ENCODE measurements at places on chromosomes 4 and X.

GRCh38 chr4:158170691-158171561 is 1.9 kb downstream of the GASK1B start:
- no peak for DNase-seq

DNA sequence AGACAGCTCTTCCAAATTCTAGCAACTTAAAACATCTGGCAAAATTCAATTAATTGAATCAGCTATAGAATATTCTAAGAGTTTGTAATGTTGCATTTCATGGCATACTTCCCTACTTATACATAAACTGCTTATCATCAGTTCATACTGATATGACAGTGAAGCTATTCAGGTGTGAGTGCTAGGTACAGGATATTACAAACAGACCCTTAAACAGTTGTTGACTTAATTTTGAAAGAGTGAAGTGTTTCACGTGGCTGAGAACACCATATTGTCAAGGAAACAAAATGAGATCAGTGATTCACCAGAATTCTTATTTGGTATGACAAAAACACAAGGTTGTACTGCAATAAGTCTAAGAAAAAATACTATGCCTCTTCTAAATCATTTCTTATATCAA is 27.4 kb downstream of the CENPU start:
- no peak for DNase-seq

GRCh38 chrX:150574559-150575418 is 6.4 kb downstream of the MTM1 start:
- DNase-seq = no peak

DNA sequence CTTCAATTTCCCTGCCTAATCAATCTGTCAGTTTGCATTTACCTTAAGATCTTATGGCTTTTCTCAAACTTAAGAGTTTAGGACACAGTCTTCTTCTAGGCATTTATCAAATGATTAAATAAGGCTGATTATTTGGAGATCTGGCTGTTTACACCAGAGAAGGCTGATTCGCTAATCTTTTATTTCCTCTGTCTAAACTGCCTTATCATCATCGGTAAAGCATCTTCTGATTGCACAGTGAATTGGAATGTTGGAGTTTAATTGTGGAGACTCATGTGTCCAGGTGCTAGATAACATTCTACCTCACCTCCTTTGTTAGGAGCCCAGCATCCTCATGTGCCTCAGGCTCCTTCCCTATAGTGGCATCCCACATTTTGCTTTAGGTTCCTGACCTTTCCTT is 100.3 kb upstream of the DDIT4L start:
- no peak for DNase-seq

DNA sequence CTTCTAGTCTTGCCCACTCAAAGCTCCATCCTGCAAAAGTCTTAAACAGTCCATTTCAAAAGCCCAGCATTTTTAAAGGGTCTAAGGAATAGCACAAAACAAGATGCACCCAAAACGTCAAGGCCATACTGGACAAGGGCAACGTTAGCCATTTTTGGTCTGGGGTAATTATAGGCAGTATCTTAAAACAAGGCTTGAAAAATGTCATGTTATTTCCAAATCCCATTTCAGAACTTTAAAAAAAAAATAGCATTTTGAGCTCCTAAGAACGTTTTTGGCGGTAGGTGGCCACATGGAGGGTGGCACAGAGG is 584 bp upstream of the TMEM165 start:
- DNase-seq = no peak

GRCh38 chr4:13059019-13059418 is 425.1 kb downstream of the RAB28 start:
- no peak for DNase-seq

- DNase-seq = no peak
Observed at GRCh38 chr4:105147016-105147552, 408 bp downstream of the TET2 start.

DNA sequence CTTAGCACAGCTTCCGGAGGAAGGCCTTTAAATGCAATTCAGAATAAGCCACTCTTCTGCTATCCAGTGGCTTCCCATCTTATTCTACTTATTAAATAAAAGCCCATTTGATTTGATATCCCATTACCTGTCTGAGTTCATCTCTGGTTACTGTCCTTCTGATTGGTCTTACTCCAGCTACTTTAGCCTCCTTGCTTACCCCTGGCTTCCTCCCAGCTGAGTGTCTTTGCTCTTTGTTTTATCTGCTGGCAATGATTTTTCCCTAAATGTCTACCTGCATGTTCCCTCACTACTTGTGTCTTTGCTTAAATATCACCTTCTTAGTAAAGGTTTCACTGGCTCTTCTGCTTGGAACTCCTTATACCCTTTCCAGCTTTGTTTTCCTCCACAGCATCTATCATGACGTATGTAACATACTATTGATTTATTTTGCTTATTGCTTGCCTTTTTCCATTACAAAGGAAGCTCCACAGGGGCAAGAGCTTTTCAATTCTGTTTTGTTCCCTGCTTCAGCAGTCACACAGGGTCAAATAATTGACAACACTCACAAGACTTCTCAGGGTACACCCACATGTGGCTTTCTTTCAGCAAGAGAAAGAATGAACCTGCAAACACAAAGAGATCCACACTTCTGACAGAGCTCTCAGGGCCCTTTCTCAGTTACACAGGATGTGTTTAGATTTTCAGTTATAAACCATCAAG is 63.8 kb downstream of the TBC1D19 start:
- no peak for DNase-seq

DNA sequence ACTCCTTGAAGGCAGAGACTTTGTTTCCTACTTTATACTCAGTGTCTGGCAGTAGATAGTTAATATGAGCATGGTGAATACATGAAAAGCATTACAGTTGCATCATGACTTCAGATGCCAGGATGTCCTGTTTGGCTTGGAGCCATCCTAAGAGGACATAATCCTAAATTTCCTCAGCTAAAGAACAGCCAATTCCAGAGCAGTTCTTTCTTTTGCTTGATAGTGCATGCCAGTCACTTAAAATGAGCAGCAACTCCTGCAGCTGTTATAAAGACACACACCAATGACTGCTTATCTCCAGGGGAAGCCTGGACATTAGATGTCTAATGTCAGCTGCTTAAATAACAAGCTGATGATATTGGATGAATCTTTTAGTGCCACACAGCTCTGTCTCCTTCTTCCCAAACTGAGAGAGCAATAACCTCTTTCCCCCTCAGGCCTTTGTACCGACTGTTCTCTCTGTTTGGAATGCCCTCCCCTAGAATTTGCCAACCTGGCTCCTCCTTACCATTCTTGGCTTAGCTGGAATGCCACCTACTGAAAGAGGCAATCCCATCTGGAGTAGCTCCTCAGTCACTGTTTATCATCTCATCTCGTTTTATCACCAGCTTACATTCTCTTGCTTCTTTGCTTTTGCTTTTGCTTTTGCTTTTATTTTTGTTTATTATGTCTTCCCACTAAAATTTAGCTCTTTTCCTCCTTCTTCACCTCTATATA is 100.8 kb upstream of the USP38 start:
- DNase-seq = no peak

DNA sequence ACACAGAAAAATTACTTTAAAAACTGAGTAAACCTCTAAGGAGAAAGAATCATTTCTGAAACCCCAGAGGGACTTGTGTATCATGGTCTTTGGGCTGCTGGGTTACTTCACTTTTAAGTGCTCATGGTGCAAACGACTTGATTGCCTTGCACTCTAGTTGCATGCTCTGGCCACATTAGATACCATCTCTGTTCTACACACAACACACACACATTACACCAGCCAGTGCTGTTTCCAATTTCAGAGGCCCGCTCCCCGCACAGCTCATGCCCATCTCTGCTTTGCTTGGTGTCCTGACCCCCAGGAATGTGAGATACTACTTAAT is 2.1 kb downstream of the PPP3CA start:
- DNase-seq = no peak

- DNase-seq = no peak
Observed at GRCh38 chr4:95367824-95368223, 180.9 kb downstream of the UNC5C start.

GRCh38 chr4:6347511-6348045 is 77.9 kb downstream of the WFS1 start:
- DNase-seq = no peak

- DNase-seq = no peak
Observed at GRCh38 chrX:38607976-38608375, 46.6 kb downstream of the TSPAN7 start.

GRCh38 chr4:170030121-170030520 is 3.9 kb upstream of the MFAP3L start:
- no peak for DNase-seq

GRCh38 chr4:80615099-80615498 is 279.6 kb downstream of the CFAP299 start:
- DNase-seq = peak; percentile 5

- peak; percentile 51 for DNase-seq
Observed at GRCh38 chrX:24395775-24396174, 35.3 kb downstream of the SUPT20HL1 start.

DNA sequence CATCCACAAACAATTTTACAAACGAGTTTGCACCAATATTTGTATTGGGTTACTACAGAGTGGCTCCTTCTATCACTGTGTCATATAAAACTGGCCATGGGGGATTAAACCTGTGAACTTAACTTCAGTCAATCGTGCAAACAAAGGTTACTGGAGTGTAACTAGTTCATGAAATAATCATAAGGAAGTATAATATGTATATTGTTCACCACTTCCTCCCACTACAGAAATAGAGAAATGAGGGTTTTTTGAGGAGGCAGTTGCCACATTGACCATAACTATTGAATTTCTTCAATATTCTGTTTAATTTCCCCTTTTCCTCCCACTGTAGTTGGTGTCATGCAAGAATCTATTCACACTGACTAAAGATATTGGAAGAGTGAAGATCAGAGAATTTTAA is at the start of gene GPR82:
GPR82 (plus strand) TSS at position 356 of the 400 bp plus-strand sequence. CDS start 2,846 bp downstream, outside the sequence.
- DNase-seq = no peak

DNA sequence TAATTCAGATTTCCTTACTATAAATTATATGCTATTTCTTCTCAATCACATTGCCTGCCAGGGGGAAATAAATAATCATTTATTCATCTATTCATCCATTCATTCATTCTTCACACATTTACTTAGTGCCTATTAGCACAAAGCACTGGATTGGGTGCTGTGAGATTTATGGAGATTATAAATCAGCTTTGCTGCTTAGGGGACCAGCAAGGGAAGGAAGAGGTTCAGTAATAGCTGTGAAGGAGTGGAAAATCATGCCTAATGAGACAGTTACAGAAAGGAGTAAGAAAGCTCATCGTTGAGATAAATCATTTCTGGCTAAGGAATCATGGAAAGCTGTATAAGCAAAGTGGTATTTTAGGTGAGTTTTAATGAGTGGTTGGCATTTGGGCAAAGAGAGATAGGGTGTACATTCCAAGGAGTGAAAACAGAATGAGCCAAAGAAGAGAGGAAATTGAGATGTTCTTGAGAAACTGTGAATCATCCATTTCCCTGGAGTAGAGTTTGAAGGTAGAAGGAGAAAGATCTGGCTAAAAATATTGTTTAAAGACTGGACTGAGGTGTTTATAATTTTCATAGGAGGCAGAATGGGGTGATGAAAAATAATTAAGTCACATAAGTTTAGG is 9.6 kb downstream of the ARSJ start:
- DNase-seq = no peak

DNA sequence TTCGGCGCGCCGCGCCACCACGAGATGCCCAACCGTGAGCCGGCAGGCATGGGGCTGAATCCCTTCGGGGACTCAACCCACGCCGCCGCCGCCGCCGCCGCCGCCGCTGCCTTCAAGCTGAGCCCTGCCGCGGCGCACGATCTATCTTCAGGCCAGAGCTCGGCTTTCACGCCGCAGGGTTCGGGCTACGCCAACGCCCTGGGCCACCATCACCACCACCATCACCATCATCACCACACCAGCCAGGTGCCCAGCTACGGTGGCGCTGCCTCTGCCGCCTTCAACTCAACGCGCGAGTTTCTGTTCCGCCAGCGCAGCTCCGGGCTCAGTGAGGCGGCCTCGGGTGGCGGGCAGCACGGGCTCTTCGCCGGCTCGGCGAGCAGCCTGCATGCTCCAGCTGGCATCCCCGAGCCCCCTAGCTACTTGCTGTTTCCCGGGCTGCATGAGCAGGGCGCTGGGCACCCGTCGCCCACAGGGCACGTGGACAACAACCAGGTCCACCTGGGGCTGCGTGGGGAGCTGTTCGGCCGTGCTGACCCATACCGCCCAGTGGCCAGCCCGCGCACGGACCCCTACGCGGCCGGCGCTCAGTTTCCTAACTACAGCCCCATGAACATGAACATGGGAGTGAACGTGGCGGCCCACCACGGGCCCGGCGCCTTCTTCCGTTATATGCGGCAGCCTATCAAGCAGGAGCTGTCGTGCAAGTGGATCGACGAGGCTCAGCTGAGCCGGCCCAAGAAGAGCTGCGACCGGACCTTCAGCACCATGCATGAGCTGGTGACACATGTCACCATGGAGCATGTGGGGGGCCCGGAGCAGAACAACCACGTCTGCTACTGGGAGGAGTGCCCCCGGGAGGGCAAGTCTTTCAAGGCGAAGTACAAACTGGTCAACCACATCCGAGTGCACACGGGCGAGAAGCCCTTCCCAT is 1.1 kb downstream of the ZIC3 start:
- peak; percentile 63 for DNase-seq

DNA sequence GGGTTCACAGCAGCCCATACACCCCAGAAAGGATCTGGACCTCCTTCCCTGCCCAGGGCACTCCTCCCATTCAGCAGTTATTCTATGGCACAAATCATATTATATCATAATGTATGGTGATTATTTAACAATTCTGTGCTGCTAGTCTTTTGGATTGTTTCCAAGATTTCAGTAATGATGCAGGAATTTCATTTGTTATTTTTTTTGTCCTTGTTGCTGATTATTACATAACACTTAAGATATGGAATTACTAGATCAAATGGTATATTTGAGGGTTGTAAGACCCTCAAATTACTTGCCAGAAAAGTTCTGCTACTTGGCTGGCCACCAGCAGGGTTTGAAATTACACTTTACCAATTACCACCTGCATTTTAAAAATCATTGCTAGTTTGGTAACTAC is 36.4 kb downstream of the QDPR start:
- DNase-seq = no peak

- DNase-seq = no peak
Observed at GRCh38 chr4:11799196-11799595, 370.5 kb upstream of the HS3ST1 start.

- no peak for DNase-seq
Observed at GRCh38 chr4:157664726-157665125, 444.2 kb downstream of the GRIA2 start.

GRCh38 chr4:186227221-186227620 is at the start of gene KLKB1:
KLKB1 (plus strand) TSS chr4:186227507; CDS start chr4:186228196, 689 bp downstream.
- no peak for DNase-seq

DNA sequence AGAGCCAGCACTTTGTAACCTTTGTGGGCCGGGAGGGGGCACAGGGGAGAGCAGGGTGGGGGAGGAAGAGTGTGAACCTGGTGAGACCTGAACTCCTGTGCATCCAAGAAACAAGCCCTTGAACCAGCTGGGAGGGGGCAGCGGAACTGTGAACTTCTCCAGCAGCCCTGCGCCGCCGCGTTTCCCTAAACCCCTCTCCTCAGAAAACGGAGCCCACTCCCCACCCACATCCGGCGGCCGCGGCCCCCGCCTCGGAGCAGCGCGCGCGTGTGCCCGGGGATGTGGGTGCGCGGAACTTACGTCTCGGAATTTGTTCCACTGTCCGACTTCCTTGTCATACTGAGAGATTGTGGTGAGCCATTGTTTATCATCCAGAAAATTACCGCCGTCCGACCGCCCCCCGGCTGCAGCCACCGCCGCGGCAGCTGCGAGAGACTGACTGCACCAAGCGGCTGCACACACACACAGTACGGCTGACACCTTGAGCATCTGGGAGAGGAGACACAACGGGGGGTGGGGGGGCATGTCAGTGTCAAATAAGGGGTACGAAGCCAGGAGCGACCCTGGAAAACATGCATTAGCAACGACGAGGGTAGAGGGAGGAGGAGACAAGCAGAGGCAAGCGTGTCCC is 494 bp downstream of the SPOCK3 start:
- peak; percentile 25 for DNase-seq

- DNase-seq = no peak
Observed at GRCh38 chrX:37942170-37942569, 64.2 kb upstream of the SYTL5 start.
